ENCODE measurements at places on chromosomes 3 and 15. TPM values are rescaled to one million over a fixed set of nuclear protein-coding genes. Genes with fewer than 3 reads are reported as not detected.

- DNase-seq = no peak
Observed at GRCh38 chr15:45641374-45641781, 6.5 kb downstream of the SQOR start.

- DNase-seq = no peak
Observed at GRCh38 chr3:111282024-111282423, 210.4 kb downstream of the NECTIN3 start.

DNA sequence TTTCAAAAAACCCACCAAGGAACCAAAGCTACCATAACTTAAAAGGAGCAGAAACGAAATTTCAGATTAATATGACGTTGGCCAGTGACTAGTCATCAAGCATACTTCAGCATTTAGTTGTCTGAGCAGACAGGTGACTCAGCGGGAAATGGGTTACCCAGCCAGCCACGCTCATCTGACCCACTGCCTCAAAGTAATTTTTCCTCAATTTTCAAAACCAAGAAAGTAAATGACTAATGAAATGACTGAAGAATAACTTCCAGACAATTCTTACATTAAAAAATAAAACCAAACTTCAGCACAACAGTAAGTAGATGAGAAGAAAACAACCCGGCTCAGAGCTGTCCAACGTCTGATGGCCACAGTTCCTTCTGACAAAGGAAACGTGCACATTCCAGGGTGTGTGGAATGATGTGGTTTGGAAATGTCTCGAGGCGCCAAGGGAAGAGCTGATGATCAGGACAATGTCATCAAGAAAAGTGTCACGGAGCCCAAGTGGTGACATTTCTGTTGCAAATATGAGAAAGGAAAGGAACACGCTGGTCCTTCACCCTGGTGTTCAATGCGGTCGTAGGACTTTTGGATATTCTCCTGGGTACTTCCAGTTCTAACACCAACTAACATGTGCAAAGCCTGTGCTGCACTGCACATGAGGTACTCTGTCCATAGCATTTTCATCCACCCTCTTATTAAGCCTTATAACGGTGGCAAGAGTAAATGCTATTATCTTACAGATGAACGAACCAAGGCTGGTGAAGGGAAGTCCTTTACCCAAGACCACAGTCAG lies 79.1 kb downstream of the FOXP1 start:
- no peak for DNase-seq

- no peak for DNase-seq
Observed at GRCh38 chr3:71397046-71397445, 186.5 kb downstream of the FOXP1 start.

GRCh38 chr3:61928039-61928438 lies 366.7 kb downstream of the PTPRG start:
- no peak for DNase-seq

GRCh38 chr15:33066584-33066983 lies 127.9 kb downstream of the FMN1 start:
- DNase-seq = no peak

DNA sequence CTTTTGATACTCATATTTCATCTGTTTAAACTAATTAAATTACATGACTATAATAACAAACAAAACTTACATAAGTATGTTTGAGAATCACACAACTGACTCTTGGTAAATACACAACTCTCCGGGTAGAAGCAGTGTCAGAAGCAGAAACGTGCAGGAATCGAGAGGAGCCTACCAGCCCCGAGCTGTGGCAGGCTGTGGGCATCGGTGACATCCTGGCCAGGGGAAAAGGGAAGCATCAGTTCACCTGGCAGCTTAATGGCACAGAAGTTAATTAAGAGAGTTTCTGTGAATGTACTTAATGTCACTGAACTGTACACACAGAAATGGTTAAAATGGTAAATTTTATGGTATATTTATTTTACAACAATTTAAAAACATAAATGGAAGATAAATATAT lies 90.2 kb downstream of the CRTC3 start:
- DNase-seq = no peak

- no peak for DNase-seq
Observed at GRCh38 chr3:128353991-128354687, 112.6 kb downstream of the DNAJB8 start.

GRCh38 chr15:84987949-84988624 lies 6.4 kb downstream of the PDE8A start:
- no peak for DNase-seq

DNA sequence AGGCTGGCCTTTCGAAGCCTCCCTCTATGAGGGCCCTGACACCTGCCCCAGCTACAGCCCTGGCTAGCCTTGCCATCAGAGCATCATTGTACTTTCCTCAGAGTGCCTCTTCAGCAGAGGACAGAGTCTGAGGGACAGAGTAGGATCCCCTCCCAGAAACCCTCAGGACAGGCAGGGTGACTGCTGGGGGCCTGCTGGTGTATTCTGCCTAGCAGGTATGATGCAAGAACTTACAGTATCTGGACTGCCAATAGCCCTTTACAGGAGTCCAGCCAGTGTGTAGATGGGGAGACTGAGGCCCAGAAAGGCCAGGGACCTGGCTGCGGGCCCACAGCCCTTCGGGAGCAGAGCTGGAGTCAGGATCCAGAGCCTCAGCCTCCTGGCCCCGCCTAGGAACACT lies 19.1 kb downstream of the DUSP7 start:
- no peak for DNase-seq

GRCh38 chr15:60708684-60709083 lies 229.7 kb upstream of the ICE2 start:
- DNase-seq = no peak

DNA sequence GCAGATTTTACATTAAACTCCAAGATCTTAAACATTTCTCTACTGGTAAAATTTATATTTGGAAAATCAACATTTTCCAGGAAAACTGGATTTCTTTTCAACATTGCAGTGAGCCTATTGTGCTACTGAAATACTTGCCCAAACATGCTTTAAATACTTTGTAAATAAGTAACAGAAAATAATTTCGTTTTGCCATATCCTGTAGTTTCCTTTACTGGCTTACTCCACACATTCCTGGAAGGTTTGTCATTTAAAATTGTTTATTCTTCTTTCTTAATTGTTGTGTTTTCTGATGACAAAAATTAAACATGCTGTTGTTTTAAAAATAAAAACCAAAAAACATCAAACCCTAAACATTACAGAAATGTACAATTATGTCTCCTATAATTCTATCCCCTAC lies 22.0 kb downstream of the ACAD11 start:
- DNase-seq = no peak

GRCh38 chr15:101563176-101563796 lies 73.8 kb upstream of the PCSK6 start:
- DNase-seq = no peak

GRCh38 chr3:183489455-183490210 lies 61.2 kb upstream of the MCF2L2 start:
- no peak for DNase-seq

DNA sequence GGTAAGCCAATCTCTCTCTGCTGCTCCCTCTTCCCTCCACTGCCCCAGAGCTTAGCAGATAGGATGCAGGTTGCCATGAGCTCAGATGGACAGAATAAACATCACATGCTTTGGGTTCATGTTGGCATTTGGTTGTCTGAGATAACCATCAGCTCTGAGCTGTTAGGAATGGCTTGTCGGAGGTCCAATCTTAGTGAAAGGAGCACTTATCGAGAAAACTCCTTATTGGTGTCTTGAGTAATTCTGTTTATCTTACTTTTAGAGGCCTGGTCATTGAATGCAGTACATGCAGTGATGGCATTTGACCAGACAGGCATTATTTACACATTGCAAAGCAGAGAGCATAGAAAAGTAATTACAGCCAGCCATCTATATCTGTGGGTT lies 99.7 kb downstream of the CEMIP start:
- no peak for DNase-seq

GRCh38 chr3:48367201-48367600 lies 4.8 kb upstream of the FBXW12 start:
- no peak for DNase-seq

- DNase-seq = no peak
Observed at GRCh38 chr15:66187271-66187670, 66.3 kb downstream of the MEGF11 start.

- no peak for DNase-seq
Observed at GRCh38 chr3:82093641-82094040, 332.2 kb upstream of the GBE1 start.

GRCh38 chr3:73743551-73743950 lies 118.8 kb upstream of the PDZRN3 start:
- DNase-seq = no peak

- no peak for DNase-seq
Observed at GRCh38 chr3:14403619-14404155, 1.3 kb downstream of the SLC6A6 start.

GRCh38 chr3:137764563-137765309 lies 621 bp downstream of the SOX14 start:
- DNase-seq = no peak

DNA sequence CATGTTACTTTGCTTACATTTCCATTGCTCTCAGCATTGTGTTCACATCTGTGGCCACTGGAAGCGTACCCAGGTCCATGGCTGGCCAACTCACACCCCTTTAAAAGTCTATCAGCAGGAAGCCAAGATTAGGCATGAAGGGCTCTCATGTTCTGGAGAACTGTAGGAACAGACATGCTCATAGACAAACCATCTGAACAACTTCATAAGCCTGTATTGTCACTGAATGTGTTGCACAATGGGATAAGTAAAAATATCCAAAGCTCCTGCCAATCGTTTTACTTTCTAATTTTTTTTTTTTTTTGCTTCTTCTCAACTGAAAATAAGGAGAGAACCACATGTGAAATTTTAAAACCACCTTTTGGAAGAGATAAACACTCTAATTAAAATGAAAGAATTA lies 6.4 kb downstream of the RPLP1 start:
- no peak for DNase-seq

GRCh38 chr3:122502139-122502538 lies 12.6 kb downstream of the KPNA1 start:
- no peak for DNase-seq

GRCh38 chr15:35548435-35548834 lies 2.5 kb upstream of the DPH6 start:
- no peak for DNase-seq

- DNase-seq = no peak
Observed at GRCh38 chr3:30597131-30597768, 9.2 kb upstream of the TGFBR2 start.

DNA sequence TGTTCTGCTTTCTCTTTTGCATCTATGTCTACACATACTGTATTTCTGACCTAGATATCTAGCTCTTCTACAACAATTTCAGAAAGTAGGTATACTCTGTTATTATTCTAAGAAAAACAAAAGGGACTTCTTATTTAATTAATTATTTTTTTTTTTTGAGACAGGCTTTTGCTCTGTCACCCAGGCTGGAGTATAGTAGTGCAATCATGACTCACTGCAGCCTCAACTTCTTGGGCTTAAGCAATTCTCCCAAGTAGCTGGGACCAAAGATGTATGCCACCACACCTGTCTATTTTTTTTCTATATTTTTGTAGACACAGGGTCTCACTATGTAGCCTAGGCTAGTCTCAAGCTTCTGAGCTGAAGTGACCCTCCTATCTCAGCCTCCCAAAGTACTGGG lies 130.6 kb downstream of the MBNL1 start:
- DNase-seq = no peak

DNA sequence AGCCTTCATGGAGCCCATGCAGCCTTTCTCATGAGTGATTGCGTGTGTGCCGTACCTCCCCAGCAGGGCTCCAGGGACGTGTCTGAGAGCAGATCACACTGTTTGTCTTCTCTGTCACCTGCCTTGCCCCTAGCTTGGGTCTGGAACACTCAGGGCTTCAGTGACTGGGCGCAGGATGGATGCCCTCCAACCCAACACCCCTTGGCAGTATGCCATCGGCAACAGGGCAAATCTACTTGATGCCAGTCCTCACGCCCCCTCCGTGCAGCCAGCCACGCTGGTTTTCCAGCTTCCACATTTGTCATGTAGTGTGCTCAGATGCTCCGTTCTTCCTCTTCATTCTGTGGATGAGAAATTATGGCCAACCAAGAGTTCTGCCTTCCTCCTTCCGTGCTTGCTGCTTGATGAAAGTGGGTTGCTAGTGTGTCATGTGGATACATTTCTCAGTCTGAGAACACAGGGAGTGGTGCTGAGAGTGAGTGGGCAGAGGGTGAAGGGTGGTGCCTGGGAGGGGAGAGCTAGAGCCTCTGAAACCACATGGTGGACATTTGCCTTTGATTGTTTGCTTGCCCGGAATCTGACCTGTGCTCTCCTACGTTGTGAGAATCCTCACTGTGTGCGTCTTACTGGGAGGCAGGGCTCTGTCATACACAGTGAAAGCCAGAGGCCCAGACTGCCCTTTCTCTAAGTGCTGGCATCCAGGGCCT lies 97.2 kb downstream of the FAM43A start:
- DNase-seq = no peak

GRCh38 chr15:64530472-64530871 lies 70.1 kb downstream of the ZNF609 start:
- DNase-seq = no peak

- DNase-seq = no peak
Observed at GRCh38 chr3:26683902-26684301, 61.3 kb downstream of the LRRC3B start.

DNA sequence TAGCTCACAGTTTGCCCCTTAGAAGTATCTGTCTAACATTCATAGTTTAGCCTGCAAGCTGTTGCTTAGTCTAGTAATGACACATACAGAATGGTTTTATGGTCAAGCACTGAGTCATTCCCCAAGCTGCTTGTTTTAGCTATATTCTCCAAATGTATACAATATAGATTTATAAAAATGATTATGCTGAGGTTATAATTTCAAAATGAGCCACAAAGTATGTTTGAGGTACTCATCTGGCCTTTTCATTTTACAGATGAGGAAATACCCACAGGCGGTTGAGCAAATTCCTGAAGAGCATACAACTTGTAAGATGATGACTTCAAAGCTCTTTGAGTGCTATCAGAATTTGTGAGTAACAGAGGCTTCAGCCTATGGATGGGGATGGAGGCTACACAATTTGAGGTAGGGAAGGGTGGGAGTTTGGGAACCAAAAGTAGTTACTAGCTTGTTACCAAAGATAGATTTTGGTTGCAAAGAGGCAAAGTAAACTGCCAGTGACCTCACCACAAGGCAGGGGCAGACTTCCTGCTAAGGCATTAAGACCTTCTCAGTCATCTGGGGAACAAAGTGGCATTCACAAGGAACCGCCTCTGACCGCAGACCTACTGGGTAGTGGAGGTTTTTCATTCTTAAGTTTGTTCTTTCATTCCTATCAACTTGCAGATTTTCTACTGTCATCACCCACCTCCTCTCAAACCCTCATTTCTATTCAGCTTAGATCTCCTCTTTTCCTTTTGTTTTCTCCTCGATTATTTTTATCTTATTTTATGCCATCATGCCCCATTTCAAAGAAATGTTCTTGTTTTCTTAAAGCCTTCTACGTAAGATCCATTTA lies 257.2 kb upstream of the NECTIN3 start:
- no peak for DNase-seq

- no peak for DNase-seq
Observed at GRCh38 chr3:11510356-11510755, 133.4 kb downstream of the VGLL4 start.

- DNase-seq = no peak
Observed at GRCh38 chr3:10552631-10552943, 47.2 kb upstream of the ATP2B2 start.

GRCh38 chr3:176785171-176785570 lies 412.1 kb downstream of the TBL1XR1 start:
- no peak for DNase-seq

GRCh38 chr3:18791182-18791581 lies 357.1 kb upstream of the KCNH8 start:
- no peak for DNase-seq

Gene SUSD5
- total RNA-seq = 3.3 TPM

Gene ATP11B
- 92.5 TPM for total RNA-seq

Gene ARRDC4
- total RNA-seq = 31.6 TPM

Gene EPB42
- total RNA-seq = not detected

Gene HES1
- 180 TPM for total RNA-seq

Gene OR5K2
- not detected for total RNA-seq

Gene TIGIT
- not detected for total RNA-seq

Gene RPL14
- total RNA-seq = 2,207 TPM

Gene FOXB1
- total RNA-seq = 0.60 TPM

Gene HRH1
- total RNA-seq = 4.7 TPM

Gene FRMD4B
- total RNA-seq = 38.7 TPM
